ENCODE measurements at places on chromosomes 1 and 21.
A peak's percentile ranks its signal among the peaks of the same experiment; 100 is the strongest.

DNA sequence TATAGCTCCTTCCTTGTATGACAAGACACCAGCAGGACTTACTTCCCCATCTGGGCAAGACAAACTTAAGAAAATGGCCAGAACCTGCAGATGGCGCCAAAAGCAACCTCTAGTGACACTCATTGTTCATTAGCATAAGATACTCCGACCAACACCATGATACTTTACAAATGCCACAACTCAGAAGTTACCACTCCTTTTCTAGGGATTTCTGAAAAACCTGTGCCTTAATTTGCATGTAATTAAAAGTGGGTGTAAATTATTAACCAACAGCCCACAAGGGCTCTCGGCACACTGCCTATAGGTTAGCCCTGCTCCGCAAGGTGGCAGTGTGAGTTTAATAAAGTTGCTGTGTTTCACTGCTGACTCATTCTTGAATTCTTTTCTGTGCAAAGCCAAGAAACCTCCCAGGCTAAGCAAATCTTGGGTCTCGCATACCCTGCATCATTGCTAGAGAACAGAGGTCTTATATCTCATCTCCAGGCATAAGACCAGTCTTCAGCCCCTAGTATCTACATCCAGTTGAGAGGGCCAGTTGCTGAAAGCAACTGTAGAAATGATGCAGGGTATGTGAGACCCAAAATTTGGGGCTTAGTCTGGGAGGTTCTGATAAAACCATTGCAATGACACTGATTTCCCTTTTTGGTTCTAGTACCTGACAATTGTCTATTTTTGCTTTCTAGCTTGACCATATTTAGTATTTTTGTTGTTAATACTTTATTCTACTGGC is 86.4 kb downstream of the FAF1 start:
- DNase-seq: peak; percentile 37

- DNase-seq: no peak
Measured at GRCh38 chr1:64136296-64136695, 67.1 kb upstream of the UBE2U start.

DNA sequence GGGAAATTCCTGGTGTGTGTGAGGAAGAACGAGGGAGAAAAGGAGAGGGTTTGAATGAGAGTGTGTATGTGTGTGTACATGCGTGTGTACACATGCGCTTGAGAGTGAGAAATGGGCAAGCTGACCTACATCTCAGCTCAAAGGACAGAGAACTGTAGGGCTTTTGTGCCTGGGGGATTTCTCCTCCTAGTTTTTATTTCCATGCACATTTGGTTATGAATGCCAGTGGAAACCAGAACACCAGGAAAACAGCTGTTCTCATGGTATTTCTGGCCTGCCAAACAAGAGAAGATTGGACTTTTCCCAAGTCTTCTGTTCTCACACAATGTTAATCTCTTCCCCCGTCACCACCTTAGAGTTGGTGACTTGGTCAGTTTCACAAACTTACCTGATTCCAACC is 45.2 kb downstream of the SLC44A3 start:
- DNase-seq: peak; percentile 65

GRCh38 chr1:21913763-21914162 is 23.3 kb downstream of the HSPG2 start:
- no peak for DNase-seq

- DNase-seq: no peak
Measured at GRCh38 chr1:183884526-183884925, 79.6 kb downstream of the RGL1 start.

DNA sequence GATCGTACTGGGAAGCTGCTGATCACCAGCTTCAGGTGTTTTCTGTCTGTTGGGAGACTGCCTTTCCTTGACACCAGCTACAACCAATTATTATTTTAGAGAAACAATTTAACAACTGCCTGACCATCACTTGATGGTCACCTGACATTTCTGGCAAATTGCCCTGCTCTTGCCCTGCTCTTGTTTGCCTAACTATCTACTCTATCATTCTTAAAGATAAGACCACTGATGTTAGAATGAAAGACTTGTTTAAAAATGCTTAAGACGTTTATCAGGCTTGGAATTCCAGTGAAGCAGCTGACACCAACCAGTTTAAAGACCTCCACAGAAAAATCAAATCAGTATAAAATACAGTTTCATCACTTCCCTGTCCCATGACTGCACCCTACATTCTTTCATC is 423.3 kb upstream of the CAMK1G start:
- DNase-seq: no peak

GRCh38 chr1:53349968-53350852 is 22.3 kb upstream of the LRP8 start:
- DNase-seq: no peak

DNA sequence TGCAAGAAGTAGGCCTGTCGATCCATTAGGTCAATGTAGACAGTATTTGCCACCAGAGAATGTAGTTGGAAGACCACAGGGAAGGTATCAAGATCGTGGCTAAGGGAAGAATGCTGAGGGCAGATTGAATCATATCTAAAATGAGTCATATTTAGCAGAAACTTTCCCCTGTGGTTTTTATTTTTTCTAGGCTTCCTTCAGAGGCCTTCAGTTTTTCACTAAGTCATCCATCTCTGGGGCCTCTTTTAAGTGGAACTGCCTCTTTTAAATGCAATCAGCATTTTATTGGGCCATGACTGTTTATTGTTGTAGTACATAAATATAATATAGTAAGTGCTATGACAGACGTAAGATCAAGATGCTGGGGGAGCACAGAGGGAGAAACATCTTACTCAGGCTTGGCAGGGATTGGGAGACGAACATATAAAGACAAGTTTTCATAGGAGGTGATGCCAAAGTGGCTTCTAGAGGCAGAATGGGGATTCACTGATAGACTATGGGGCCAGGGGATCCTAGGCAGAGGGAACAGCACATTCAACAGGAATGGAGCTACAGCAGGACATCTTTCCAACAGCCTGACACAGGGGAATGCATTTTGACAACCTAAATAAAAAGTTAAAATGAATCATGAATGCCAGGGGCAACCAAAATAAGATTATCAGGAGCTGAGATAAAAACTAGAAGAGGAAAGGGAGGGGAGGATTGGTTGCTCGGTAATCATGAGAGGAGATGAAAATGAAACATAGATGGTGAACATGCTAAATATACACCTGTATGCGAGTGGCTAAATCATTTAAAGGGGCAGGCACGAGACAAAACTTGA is 20.1 kb downstream of the UBE2U start:
- DNase-seq: peak; percentile 95

DNA sequence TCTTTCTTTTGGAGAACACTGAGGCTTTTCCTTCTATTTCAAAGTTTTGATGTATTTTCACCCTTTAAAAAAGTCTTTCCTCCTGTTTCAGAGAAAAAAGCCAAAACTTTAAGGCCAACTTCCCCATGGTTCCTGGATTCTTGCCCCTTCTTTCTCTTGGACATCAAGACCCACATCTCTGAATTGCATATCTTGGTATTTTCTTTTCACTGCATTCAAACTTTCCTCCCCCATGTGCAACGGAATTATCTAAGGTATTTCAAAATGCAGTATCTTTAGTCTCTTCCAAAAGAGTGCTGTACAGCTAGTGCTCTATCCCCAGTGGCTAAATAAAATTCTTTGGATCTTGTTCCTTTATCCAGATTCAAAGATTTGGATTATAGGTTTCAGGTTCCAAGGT is 81.1 kb upstream of the TSPAN2 start:
- DNase-seq: no peak

DNA sequence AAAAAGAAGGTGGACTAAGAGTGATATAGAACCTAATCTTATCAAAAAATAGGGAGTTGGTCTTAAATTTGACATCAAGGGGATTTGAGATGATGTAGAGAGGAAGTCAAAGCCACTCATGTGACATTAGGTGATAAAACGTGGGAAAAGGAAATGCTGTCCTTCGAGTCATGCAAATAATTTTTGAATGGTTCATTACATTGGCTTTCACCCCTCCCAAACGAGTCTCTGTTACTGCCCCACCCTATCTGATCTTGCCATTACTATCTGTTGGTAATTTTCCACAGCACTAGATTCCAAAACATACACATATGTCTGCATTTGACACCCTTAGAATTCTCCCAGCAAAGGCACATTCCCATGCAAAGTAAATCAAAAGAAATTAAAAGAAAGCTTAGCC is 531.1 kb upstream of the ADAMTS5 start:
- peak; percentile 14 for DNase-seq

- no peak for DNase-seq
Measured at GRCh38 chr1:221778535-221779142, 36.8 kb upstream of the DUSP10 start.

DNA sequence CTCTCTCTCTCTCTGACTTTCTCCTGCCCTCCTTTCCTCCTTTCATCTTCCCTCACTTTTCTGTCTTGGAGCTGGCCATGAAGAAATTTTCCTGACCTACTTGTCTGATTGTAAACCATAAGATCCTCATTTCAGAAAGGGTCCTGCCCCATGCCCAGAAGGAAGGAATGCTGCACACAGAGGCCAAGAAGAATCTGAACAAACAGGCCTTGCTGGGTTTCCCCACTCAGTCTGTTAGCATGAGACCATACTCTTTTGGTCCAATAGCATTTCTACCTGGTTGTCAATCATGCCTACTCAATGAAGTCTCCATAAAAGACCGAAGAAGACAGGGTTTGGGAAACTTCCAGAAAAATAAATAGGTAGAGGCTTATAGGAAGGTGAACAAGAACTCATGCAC is 128.7 kb downstream of the MAB21L3 start:
- DNase-seq: no peak

Measured in IMR-90 (cell line).